ENCODE measurements at places on chromosomes 3 and 15.

- peak; percentile 46 for DNase-seq
Observed at GRCh38 chr3:39147711-39148434, 5.5 kb downstream of the CSRNP1 start.

GRCh38 chr3:113927556-113927955 is 20.3 kb upstream of the ZDHHC23 start:
- no peak for DNase-seq

DNA sequence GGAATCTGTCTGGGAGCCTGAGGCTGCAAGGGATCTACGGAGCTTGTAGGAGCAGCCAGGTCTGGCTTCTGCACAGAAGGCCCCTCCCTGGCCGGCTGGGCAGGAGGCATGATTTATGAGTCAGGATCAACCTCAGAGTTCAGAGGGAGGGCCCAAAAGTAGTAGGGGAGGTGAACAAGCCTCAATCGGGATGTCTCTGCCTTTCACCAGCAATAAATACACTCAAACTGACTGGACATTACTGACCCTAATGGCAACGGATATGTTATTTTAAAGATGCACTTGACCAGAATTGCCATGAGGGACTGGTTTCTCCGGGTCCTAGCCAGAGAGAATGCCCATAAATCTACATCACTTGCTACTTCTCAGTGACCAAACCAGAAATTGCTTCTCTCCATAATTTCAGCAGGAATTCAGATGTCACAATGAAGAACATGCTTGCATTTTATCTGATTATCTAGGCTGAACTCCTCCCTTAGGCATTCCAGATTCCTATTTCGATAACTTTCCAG is 109.6 kb upstream of the LMOD3 start:
- DNase-seq: no peak

DNA sequence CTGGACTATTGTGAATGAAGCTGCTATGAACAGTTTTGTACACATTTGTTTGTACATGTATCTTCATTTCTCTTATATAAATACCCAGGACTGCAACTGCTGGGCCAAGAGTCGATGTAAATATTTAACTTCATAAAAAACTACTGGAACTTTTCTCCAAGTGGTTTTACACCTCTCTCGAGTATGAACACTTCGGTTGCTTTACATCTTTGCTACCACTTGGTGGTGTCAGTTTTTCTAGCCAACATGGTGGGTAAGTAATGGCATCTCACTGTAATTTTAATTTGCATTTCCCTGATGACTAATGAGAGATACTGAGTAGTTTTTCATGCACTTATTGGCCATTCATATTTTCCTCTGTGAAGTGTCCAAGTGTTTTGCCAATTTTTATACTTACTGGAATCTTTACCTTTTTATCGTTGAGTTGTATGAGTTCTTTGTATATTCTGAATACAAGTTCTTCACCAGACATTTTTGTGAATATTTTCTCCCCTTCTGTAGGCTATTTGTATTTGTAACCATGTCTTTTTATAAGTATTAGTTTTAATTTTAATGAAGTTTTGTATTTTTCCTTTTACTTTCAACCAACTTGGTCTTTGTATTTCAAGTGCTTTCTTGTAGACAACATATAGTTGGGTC is 44.4 kb downstream of the PCOLCE2 start:
- DNase-seq: no peak

- no peak for DNase-seq
Observed at GRCh38 chr15:40452296-40453090, 11.7 kb downstream of the BAHD1 start.

DNA sequence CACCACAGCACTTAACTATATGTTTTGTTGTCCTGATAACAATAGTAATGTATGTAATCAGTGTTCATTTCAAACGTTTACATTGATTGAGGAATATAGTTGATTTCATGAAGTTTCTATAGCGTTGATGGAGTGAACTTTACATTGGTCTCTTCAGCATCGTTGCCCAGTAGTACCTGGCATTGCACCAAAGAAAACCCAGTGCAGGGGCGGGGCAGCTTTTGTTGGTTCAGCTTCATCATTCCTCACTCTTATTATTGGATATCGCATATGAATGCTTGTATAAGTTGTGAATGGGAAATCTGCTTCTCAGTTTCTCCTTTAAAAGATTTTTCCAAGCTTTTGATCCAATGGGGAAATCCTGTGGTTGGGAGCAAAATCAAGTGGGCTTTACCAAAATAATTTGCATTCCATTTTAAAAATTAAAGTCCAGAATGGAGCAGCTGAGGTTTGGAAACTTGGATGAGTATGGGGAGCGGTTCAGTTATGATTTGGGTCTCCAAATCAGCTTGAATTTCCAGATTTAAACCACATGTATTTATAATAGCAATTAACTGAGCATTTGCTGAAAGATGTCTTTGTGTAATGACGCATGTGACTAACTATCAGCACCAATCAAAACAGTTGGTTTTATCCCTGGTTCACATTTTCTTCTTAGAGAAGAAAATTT is 213.7 kb downstream of the ALCAM start:
- DNase-seq: no peak

DNA sequence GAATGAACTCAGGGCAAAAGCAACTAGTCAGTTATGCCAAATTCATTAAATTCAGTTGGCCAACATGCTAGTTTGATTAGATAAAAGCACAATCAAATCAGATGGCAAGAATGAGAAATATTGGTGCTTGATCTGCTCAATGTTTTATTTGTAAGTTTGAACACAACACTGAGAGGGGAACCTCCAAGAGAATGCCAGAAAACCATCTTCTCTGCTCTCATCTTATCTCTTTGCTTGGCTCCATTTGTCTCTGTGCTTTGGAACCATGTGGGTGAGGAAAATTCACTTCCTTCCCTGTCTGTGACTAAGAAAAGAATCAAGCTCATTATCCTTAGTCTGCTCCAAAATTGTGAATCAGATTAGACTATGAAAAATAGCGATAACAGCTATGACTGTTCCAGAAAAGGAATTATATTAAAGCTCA is 43.6 kb upstream of the DCBLD2 start:
- no peak for DNase-seq

GRCh38 chr15:34213690-34214089 is 3.8 kb upstream of the KATNBL1 start:
- no peak for DNase-seq

DNA sequence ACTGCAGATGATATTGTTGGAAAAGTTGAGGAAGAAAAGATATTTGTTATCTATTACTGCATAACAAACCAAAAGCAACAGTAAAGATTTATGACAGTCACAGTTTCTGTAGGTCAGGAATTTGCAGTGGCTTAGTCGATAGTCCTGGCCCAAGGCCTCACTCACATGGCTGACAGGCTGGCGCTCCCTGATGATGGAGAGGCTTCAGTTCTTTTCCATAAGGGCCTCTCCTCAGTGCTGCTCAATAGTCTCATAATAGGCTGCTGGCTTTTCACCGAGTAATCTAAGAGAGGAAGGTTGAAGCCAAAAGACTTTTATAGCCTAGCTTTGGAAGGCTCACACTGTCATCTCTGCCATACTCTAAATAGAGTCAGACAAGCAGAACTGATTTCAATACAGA is 17.7 kb downstream of the IREB2 start:
- DNase-seq: no peak

- no peak for DNase-seq
Observed at GRCh38 chr3:171427771-171428320, 32.4 kb downstream of the TNIK start.

- no peak for DNase-seq
Observed at GRCh38 chr15:49718846-49719245, 98.0 kb downstream of the DTWD1 start.

- no peak for DNase-seq
Observed at GRCh38 chr3:37646865-37647264, 214.8 kb upstream of the CTDSPL start.

- no peak for DNase-seq
Observed at GRCh38 chr15:55791551-55792400, 48.8 kb upstream of the PRTG start.

DNA sequence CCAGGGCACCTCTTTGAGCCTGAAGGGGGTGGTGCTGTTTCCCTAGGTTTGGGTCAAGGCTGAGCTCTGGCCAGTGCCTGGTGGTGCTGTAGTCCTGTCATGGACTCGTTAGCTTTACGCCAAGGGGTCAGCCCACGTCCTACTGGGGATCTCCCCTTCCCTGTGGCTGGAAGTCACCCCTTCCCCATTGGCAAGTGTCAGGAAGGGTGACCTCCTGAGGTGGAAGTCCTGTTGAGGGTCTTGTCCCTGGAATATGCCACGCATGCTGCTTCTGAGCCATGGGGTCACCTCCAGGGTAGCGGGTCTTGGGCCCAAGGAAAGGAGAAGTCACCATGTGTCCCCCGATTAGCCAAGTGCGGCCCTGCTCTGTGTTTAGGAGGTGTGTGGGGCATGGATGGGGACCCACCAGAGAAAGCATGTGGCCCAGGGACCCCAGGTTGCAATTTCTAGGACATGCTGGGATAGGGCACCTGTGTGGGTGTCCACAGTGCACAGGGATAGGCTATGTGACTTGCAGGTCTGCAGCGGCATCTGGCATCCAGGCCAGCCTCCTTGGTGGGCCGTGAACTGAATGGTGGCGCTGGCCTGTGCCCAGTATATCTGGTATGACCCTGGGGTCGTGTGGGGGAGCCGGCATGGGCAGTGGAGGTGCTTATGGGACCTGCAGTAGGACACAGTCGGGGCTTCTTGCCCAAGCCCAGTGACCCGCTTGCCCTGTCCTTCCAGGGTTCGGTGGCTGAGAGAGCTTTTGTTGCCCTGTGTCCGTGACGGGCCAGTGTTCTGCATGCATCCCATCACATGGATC is 226.7 kb downstream of the SNRPN start:
- DNase-seq: peak; percentile 24

GRCh38 chr3:61683549-61684236 is 122.3 kb downstream of the PTPRG start:
- no peak for DNase-seq

DNA sequence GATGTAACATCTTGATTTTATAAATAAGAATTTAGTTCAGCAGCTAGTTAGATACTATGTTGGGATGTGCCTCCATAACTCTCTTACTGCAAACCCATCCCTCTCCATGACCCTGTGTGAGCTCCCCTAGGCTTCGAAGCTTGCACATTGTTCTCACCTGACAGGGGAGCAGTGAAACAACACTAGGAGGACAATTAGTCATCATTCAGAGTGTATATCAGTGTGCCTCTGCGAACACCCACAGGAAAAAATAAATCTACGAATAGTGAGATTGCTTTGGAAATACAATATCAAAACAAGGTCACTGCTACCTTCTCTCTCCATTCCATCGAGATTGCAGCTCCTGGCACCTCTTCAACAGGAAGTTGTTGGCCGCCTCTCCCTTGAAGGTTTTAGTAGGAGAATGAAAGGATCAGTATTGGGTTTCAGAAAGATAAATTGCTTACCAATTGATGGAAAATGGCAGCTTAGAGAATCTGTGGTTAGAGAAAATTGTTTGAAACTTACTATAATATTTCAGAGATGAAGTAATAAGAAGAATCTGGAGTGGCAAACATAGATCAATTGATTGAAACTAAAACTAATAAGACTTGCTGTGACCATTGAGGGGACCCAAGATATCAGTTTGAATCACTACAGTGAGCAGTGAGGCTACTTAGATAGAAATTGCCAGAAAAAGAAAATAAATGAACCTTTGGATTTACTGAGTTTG is 103.2 kb downstream of the CHL1 start:
- no peak for DNase-seq

- DNase-seq: no peak
Observed at GRCh38 chr15:69858456-69858855, 239.3 kb downstream of the TLE3 start.

DNA sequence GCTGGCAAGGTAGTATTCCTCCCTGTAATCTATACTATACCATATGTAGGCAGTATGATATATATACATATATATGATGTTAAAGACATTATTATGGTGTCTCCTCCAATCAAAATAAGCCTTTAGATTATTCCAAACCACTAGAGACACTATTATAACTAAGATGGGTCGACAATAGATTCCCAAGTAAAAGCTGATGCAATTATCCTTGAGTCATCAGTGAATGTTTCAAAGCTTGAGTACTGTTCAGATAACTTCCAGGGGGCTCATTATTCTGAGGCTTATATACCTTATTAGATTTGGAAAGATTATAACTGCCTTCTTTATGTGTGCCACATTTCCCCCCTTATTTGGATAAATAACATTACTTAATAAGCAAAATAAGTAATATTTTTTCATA is 11.9 kb upstream of the C3orf38 start:
- DNase-seq: no peak

DNA sequence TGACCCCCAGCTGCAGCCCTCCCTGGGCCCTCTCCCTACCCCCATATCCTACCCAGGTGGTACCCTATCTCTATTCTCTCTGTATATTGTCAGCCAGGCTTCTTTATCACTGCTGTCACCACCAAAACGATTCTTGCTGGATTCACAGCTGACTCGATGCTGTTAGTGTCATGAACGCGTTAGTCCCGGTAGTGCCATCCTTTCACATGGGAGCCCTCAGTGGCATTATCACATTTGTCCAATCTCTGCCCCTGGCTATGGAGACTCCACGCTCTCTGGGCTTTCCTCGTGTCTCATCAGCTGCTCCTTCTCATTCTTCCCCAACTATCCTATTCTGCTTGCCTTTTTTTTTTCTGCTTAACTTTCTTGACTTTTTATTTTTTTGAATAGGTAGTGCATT is 7.0 kb downstream of the SCAMP5 start:
- DNase-seq: no peak

- no peak for DNase-seq
Observed at GRCh38 chr3:126527455-126528211, 3.7 kb downstream of the CHST13 start.

DNA sequence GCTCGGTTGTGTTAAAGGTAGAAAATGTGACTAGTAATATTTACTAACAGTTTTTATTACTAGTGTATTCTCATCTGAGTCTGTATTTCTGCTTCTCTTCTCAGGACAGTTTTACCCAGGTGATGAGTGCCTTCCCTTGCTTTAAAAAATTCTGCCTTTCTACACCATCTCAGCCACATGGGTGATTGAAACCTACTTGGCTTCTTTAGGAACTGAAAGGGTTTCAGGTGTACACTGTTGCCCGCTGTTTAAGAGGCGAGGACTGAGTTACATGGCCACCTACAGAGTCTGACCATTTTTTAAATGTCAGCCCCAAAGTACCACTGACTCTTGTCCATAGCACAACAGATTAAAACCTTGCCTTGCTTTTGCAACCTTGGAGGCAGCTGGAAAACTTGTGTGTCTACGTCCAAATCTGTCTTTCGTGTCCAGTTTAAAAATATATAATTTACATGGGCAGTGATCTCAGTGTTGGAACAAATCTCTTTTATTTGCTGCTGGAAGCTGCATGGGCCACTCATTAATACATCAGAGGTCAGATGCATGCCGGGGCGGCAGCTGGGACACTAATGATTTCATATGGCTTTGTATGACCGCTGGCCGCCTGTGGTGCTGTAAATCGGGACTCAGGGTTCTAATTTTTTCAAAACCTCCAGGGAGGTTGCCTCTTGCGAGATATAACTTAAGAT is 44.6 kb downstream of the TRIM71 start:
- no peak for DNase-seq

DNA sequence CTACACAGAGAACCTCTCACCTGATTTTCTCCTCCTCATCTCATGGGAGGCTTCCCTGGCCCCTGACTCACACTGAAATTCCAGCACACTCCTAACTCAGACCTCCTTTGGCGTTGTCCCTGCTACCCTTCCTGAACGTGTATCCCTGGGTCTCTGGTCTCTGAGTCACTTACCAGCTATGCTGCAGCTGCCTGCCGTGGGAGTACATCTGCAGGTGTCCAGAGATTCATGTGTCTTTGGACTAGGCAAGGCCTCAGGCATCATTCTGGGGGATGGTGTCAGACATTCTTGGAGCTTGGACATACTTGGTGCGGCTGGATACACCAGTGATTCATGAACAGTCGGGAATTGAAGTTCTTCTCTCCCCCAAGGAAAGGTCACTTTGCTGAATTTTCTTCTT is 148.8 kb upstream of the TRIM42 start:
- DNase-seq: no peak

GRCh38 chr3:159593927-159594605 is 394.6 kb upstream of the IL12A start:
- no peak for DNase-seq
